NCI-H1930 (cell line): ENCODE measurements at places on chromosomes 1 and 21.

GRCh38 chr1:229856009-229856650, 210.9 kb upstream of the GALNT2 start:
- DNase-seq = no peak

DNA sequence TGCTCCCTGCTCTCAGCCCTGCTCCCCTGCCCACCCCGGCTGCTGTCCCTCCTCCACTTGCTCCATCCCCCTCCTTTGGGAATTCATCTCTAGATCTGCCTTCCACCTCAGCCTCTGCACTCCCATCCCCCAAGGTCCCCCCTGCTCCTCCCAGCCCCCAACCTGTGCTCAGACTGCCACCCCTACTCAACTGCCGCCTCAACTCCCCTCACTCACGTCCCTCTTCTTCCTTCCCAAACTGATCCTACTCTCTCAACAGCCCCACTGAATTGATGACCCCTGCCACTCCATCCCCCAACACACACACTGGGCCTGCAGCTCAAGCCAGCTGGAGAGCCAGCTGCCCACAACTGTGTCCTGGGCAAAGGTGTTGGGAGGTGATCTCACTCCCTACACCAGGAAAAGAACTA, 15.8 kb upstream of the ETV3L start:
- DNase-seq = no peak

DNA sequence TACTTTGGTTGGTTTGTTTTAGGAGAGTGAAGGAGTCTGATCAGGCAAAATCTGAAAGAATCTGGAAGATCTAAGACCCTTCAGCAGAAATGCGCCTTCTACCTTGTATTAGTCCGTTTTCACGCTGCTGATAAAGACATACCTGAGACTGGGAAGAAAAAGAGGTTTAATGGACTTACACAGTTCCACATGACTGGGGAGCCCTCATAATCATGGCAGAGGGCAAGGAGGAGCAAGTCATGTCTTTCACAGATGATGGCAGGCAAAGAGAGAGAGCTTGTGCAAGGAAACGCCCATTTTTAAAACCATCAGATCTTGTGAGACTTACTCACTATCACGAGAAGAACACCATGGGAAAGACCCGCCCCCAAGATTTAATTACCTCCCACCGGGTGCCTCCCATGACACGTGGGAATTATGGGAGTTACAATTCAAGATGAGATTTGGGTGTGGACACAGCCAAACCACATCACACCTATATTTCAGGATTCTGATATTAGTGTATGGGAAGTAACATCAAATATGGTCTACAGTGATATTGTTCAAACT, 99.3 kb downstream of the GLUL start:
- DNase-seq = no peak

GRCh38 chr1:149915429-149916192, 2.0 kb downstream of the SV2A start:
- no peak for DNase-seq

DNA sequence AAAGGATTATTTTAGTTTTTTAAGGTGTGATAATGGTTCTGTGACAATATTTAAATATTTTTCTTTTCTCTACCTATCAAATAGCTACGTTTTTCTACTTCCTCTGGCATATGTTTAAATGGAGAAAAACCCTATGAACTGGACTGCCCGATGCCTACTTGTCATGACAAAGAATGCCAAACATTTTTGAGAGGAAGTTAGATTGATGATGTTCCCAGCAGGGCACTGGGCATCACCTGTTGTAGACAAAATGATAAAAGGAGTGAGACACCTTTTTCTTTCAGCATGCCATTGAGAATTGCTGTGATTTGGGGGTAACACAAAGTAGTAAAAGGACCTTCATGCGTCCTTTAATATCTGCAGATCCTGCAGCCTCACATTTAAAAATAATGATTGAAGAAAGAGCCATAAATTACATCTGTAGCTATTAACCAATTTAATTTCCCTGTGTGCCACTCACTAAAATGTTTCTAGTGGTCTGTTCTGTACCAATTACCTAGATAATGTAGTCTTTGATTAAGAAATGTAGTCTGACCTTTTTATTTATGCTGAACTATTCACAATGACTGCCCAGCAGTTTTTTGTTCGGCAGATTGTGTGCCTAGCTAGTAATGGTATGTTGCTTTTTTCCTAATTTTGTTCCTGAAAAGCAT, 47.6 kb downstream of the RPL5 start:
- DNase-seq = no peak

GRCh38 chr1:27960762-27961645, 1.2 kb downstream of the XKR8 start:
- DNase-seq = no peak

DNA sequence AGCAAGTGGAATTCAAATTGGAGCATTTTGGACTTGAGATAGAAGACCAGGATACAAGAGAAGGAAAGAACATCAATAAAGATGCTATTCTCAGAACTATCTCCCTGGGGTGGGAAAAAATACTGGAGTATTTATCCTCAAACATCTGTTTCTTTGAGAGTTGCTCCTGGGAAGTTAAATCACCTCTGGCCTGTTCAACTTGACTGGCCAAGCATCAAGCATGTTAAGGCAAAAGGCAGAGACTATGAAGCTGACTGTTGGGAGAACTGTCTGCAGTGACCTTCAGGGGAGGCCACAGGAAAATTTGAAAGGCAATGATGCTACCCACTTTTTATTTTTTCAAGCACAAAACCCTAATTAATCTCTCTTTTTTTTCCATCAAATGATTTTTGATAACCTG, 239.0 kb downstream of the NTNG1 start:
- DNase-seq = no peak

DNA sequence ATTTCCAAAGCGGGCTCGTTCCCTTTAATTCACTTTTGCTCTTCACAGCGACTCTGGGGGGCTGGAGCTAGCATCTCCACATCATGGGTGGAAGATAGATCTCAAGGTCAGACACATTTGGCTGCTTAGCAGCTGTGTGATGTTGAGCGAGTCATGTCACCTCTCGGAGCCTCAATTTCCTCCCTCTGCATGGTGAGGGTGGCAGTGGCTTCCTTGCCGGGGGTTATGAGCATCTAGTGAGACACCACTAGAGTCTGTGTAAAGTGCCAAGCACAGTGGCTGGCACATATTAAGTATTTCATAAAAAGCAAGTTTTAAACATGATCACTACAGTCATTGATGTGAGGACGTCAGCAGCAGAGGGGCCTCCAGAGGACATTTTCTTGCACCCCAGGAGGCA, 16.9 kb upstream of the ECE1 start:
- no peak for DNase-seq

DNA sequence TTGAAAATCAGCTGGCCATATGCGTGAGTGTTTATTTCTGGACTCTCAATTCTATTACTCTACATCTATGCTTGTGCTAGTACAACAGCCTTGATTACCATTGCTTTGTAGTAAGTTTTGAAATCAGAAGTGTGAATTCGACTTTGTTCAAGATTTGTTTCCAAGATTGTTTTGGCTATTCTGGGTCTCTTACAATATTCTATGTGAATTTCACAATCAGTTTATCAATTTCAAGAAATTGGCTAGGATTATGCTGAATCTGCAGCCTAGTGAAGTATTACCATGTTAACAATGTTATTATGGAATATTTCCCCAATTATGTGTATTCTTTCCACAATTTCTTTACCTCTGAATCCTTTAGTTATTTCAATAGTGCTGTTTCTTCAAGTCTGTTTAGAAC, 19.5 kb downstream of the SFPQ start:
- no peak for DNase-seq

DNA sequence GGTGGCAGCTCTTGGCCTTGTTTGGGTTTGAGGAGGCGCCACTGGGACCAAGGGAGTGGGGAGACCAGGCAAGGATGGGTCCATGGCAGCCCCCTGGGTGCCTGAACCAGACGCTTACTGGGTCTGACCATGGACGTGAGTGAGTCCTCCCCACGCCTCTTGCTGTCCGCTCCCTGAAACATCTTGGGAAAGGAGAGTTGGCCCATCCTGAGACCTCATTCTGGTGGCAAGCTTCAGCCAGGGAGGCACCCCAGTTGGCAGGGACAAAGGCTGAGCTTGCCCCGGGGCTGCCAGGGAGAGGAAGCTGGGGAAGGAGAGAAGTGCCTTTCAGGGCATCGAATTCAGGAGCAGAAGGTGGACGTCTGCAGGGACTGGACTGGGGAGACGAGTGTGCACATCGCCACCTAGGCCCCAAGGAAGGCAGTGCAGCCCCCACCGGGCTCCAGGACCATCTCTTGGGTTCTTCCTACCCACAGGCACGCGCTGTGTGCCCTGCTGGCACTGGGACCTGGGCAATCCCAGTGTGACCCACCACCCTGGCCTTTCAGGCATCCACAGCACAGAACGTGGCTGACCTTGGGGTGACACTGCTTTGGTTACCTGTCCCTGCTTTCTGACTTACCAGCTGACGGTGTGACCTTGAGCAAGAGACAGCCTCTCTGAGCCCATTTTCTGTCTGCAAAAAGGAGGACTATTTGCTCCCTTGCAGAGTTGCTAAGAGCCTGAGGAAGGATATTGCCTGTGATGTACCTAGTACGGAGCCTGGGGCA, 132.9 kb upstream of the WNT4 start:
- no peak for DNase-seq

DNA sequence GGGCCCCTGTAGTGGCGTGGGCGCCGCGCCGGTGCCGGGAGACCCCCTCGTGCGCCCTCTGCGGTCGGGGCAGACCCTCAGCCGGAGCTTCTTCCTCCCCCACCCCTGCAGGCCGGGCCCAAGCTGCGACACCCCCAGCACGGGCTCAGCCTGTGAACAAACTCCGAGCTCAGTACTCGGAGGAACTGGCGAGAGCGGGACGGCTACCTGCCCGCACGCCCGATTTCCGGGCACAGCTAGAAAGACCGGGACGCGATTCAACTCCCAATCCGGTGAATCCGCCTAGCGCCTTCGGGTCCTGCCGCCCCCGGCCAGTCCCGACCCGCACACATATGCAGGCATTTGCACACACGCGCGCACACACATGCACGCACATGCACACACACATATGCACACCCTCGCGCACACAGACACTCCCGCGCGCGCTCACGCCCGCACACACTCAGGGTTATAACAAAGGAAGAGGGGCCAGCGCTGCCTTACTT, 580 bp upstream of the BLACAT1 start:
- DNase-seq = no peak

DNA sequence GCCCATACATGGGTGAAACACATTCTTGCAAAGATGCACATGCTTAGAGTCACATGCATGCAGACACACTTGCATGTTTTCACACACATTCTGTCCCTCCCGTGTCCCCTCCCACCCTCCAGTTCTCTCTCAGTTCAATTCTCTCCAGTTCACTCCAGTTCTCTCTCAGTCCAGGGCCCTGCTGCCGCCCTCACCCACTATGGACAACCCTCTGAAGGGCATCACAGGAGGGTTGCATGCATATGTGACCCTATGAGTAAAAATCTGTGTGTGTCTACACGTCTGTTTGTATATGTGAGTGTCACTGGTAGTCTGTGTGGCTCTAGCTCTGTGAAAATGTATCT, 21.8 kb upstream of the ADGRB2 start:
- no peak for DNase-seq

DNA sequence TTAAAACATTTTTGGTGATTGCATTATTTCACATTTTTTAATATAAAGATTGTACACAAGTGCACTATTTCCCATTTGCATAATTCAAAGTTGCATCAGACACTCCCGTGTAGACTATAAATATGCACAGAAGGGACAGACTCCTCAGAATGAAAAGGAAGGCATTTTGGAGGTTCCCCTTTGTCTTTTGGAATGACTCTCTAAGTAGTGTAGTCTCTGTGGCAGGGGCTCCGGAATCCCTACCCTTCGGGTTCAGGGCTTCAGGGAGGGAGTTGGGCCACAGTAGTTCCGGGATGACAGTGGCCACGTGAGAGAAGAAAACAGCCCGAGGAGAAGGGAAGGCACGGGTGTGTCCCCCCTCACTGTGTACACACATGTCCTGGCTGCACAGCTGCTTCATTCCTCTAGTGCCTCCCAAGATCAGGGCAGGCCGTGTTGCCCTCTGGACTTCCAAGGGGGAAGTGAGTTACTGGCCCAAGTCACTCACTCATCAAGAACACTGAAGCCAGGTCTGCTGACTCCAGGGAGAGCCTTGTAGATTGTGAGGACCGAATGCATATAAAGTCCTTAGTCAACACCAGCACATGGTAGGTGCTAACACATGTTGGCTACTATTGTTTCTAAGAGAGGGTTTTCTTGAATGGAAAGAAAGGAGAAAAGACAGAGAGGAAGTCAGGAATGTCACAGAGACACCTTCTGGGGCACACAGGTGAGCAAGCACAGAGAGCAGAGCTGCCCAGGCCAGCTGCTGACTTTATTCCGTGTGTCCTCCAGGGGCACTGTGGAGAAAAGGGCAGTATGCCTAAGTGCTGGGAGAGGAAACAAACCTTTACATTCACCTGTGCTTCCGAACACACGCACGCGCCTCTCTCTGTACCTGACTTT, 39.8 kb downstream of the LHX4 start:
- no peak for DNase-seq

DNA sequence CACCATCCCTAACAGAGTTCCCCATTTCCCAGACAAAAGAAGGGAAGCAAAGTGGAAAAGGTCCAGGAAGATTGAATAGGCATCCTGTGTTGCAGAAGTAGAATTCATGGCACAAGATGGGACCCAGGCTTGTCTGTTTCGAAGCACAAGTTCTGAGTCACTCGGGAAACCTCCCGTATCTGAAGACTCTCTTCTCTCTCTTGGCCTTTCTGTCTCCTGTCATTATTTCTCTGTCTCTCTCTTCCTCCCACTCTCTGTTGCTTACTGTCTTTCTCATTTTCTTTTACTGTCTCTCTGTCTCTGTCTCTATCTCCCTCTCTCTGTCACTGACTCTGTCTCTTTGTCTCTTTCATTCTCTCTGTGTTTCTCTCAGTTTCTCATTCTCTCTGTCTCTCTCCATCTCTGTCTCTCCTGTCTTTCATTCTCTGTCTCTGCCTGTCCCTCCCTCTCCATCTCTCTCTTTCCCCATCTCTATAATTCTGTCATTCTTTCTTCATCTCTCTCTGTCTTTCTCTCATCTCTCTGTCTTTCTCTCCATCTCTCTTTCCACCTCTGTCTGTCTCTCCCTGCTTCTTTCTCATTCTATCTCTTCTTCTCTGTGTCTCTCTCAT, 23.7 kb downstream of the RNF187 start:
- DNase-seq = no peak

DNA sequence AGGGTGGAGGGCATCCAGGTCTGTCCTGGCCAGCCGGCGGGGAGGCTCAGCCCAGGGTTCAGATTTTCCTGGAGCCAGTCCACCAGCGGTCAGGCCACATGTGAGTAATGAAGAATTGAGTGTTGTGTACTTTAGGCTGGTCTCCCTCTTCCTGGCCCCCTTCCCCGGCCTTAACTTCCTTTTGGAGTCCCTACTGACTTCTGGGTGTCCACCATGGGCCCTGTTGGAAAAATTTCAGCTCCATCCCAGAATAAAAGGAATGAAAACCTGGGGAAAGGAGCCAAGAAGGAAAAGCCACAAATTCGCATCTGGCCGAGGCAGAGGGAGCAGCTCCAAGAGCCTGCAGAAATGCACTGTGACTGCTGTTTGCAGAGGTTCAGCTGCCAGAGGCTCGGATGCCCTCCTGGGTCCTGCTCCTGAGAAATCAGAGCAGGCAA, 35.5 kb upstream of the HHAT start:
- DNase-seq = no peak

GRCh38 chr1:73627723-73628122, 570.3 kb downstream of the LRRIQ3 start:
- DNase-seq = no peak

- no peak for DNase-seq
Measured at GRCh38 chr21:45423968-45424853, 19.2 kb downstream of the COL18A1 start.

GRCh38 chr1:38875811-38876210, 2.7 kb upstream of the MYCBP start:
- no peak for DNase-seq

- DNase-seq = no peak
Measured at GRCh38 chr1:211503542-211503941, 11.6 kb upstream of the RD3 start.

GRCh38 chr1:56686169-56686568, 41.1 kb downstream of the PRKAA2 start:
- no peak for DNase-seq
